Breast epithelium (tissue), 4 donors: ENCODE measurements at places on chromosomes 1 and 21. TPM values are rescaled to one million over a fixed set of nuclear protein-coding genes. Genes with fewer than 3 reads are reported as not detected.

DNA sequence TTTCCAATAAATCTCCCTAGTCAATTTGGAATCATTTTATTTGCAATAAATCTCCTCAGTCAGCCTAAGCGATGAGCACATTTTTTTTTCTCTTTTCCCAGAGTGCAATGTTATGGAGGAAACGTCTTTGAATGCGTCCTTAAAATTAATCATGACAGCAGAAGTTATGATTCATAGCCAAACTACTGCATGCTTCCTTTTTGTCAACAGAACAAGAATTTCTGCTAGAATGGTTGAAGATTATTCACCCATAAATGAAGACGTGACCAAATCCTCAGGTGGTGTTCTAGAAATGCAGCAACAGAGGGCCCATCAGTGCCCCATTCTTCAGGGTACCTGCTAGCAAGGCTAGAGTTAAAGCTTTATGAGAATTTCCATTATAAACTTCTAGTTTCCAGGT, 407.9 kb upstream of the PKN2 start:
- DNase-seq: no peak

CCDC30 gene
- total RNA-seq: 14.0 TPM

DNA sequence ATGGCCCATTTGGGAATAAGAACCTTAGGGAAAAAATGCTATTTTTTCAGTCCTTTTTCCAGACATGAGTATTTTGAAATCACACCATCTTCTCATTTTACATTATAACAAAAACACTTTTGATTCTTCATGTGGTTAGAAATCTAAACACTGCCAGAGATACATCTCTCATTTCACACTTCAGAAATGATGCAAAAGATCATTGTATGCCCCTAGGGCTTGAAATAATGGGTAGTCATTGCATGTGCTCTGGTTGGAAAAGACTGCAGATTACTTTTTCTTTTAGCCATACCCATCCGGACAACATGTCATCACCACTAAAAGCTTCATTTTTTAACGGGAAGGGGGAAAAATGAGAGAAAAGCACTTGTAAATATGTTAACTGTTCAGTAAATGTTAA, 1152.2 kb upstream of the ADGRL4 start:
- no peak for DNase-seq

ELOA gene
- total RNA-seq: 30.3 TPM

C1QA gene
- total RNA-seq: 55.7 TPM

SERINC2 gene
- total RNA-seq: 50.6 TPM

DIO1 gene
- total RNA-seq: 0.59 TPM

- peak; percentile 53 for DNase-seq
These were observed 109.0 kb downstream of the HMGB4 start for GRCh38 chr1:33972676-33973395.
